DMS79 treated with DMSO at 0.1 percent for 48 hours (cell line): ENCODE measurements at places on chromosomes 1 and 21.

- DNase-seq, result no peak
These were observed 45.1 kb upstream of the COP1 start for GRCh38 chr1:176252191-176252590.

- DNase-seq, result no peak
These were observed 30.5 kb upstream of the MACF1 start for GRCh38 chr1:39173995-39174380.

- no peak for DNase-seq
These were observed 114.6 kb upstream of the ATP1B1 start for GRCh38 chr1:168991667-168992475.

GRCh38 chr1:63230722-63231121 lies 91.6 kb upstream of the FOXD3 start:
- no peak for DNase-seq

DNA sequence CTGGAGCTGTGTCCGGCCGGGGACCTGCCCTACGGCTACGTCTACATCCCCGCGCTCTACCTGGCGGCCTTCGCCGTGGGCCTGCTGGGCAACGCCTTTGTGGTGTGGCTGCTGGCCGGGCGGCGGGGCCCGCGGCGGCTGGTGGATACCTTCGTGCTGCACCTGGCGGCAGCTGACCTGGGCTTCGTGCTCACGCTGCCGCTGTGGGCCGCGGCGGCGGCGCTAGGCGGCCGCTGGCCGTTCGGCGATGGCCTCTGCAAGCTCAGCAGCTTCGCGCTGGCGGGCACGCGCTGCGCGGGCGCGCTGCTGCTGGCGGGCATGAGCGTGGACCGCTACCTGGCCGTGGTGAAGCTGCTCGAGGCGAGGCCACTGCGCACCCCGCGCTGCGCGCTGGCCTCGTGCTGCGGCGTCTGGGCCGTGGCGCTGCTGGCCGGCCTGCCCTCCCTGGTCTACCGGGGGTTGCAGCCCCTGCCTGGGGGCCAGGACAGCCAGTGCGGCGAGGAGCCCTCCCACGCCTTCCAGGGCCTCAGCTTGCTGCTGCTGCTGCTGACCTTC lies 412 bp downstream of the GPR25 start:
- no peak for DNase-seq

GRCh38 chr1:112558634-112559033 lies 49.9 kb downstream of the WNT2B start:
- no peak for DNase-seq

- DNase-seq, result no peak
These were observed 63.7 kb downstream of the SYT14 start for GRCh38 chr1:210001751-210002150.

- DNase-seq, result no peak
These were observed 51.2 kb downstream of the TPR start for GRCh38 chr1:186323865-186324264.

- DNase-seq, result peak; percentile 19
These were observed 142.3 kb downstream of the MIS18A start for GRCh38 chr21:32136546-32136945.

GRCh38 chr1:234694661-234695060 lies 84.7 kb upstream of the IRF2BP2 start:
- no peak for DNase-seq

GRCh38 chr1:201061886-201062285 lies 38.4 kb upstream of the KIF21B start:
- no peak for DNase-seq

DNA sequence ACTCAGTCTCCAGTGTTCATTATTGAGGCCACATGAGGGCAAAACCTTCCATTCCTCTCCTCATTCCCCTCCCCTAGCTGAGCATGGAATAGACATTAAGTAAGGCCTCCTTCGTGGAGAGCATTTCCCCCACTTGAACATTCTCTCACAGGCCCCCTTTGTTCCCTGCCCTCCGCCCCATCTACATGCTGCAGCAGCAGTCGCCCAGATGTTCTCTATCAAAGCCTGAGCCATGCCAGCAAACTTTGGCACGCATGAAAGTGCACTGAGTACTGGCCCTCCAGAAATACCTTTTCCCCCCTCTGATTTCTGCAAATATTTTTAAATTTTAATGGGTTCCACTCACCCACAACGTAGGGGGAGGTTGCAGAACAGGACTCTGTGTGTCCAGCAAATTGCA lies 20.9 kb upstream of the GORAB start:
- no peak for DNase-seq

- no peak for DNase-seq
These were observed 180.7 kb upstream of the SGIP1 start for GRCh38 chr1:66353257-66353656.

DNA sequence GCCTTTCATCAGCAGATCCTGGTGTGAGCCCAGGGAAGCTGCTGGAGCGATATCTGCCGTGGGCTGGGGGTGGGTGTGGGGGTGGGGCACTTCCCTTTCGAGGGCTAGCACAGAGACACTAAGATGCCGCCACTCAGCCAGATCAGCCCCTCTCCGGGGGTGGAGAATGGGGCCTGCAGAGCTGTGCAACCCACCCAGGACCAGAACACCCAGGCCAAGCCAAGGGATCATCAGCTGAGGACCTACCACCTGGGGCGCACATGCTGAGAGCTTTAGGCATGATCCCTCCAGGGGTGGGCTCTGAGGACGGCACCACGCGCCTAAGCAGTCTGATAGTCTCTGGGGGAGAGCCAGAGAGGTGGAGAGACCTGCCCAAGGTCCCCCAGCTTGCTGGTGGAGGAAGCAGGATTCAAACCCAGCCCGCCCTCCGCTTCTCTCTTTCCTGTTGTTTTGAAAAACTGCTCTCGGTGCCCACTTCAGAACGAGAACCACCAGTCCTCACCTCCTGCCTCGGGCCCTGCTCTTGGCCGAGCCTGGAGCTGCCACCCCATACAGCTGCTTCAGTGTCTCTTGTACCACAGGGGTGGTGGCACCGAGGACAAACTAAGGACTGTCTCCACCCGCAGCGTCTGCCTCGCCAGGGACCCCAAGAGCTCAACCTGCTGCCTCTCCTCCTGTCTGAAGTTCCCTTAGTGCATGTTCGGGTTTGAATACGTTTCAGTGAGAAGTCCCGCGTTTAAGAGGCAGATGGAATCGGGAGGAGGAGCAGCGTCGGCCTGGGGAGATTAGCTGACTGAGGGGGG lies 39.7 kb upstream of the RUNX3 start:
- DNase-seq, result no peak

DNA sequence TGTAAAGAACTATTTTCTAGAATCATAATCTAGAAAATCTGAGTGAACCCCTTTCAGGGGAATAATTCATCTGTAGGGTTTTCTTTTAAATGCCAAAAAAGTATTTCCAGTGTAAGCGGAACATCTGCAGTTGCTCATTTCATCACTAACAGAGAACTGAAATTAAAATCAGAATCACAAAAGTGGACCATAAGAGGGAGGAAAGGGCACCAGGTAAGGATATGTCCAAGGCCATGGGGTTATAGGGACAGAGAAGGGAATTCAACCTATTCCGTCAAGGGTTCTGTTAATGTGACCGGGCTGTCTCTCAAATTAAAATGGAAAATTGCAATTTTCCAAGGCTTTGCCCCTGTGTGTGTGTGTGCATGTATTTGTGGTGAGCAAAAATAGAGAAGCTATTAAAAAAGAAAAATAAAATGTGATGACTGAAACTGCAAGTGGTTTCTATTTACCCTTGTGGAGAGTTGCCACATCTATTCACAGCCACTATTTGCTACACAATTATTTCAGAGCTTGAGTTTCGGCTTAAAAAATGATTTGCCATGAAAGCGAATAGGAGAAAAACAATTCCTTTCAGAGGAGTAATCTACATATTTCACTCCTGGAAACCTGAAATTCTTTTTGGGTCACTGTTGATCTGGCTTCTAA lies 53.1 kb downstream of the APP start:
- no peak for DNase-seq

GRCh38 chr21:37006486-37007291 lies at the start of gene RIPPLY3:
TSS of gene RIPPLY3 (plus strand) at chr21:37006702. CDS start at chr21:37006773, 71 bp downstream.
- DNase-seq, result peak; percentile 12

GRCh38 chr1:85276978-85277639 lies 677 bp upstream of the BCL10 start:
- DNase-seq, result no peak

- no peak for DNase-seq
These were observed 81.7 kb upstream of the RALGPS2 start for GRCh38 chr1:178643349-178643748.

DNA sequence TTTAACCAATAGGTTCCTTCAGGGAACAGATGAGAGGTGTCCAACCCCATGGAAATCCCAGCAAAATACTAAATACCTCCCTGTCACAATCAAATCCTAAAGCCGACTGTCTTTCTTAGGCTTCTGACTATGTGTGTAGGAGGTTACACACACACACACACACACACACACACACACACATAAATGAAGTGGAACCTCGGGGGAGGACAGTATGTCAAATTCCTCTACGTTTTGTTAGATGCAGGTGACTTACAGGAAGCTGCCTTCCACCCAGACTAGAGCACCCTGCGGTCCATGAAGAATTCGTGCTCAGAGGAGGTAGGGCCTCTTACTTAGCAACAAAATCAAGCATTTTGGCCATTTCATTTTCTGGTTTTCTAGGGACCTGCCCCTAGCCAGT lies 16.4 kb downstream of the RSPH1 start:
- DNase-seq, result no peak

DNA sequence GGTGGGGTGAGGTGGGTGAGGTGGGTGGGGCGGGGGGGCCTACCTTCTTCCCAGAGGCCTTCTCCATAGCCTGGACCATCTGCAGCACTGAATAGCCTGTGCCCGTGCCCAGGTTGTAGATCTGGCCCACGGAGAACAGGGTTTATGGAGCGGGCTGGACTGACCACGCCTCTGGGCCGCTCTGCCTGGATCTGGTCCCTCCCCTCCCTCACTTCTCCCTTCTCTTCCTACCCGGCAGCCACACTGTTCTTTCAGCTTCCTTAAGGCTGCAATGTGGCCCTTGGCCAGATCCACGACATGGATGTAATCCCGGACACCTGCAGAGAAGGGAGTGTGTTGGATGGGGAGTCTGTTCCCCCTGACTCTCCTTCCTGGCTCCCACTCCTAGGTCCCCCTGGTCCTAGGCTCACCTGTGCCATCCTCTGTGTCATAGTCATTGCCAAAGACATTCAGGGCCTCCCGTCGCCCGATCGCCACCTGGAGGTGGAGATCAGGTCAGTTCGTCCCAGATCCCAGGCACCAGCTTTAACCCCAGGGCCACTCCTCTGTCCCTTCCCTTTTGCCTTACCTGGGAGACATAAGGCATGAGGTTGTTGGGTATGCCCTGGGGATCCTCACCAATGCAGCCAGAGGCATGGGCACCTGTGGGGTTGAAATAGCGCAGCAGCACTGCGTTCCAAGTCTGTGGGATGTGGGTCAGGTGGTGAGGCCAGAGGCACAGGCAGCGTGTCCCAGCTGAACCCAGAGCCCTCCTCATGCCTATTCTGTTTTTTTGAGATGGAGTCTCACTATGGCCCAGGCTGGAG lies 3.9 kb downstream of the GALE start:
- DNase-seq, result no peak

GRCh38 chr1:117754061-117754969 lies 148.5 kb downstream of the TENT5C start:
- peak; percentile 41 for DNase-seq

- DNase-seq, result no peak
These were observed 403.2 kb upstream of the B3GALT2 start for GRCh38 chr1:193589597-193590040.

DNA sequence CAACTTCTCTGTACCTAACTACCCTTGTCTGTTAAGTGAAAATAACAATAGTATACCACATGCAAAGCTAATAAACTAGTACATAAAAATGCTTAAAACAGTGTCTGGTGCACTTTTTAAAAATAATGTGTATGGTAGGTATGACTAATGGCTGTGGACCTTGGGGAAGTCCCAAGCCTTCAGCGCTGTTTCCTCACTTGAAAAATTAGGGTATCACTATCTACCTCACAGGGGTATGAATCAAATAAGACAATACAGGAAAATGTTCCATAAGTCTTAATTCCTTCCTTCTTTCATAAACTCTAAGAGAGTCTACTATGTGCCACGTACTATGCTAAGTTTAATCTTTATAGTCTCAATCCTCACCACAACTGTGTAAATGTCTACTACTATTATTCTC lies 32.0 kb downstream of the EGLN1 start:
- DNase-seq, result no peak

GRCh38 chr1:202264300-202264699 lies 70.7 kb downstream of the LGR6 start:
- no peak for DNase-seq

GRCh38 chr21:42989816-42990650 lies 15.7 kb downstream of the PKNOX1 start:
- no peak for DNase-seq

DNA sequence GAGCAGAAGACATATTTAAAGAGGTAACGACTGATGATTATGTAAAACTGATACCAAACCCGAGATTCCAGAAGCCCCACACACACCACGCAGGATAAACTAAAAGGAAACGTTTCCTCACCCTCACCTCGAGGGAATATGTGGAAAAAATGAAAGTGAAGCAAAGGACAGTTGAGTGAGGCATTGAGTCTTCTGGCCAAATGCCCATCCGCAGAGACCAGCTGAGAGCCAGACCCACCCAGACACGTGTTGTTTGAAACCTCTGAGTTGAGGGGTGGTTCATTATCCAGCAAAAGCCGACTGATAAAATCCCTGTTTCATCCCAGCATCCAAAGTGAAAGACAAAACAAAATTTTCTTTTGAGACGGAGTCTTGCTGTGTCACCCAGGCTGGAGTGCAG lies 29.6 kb upstream of the PCBP3 start:
- no peak for DNase-seq

DNA sequence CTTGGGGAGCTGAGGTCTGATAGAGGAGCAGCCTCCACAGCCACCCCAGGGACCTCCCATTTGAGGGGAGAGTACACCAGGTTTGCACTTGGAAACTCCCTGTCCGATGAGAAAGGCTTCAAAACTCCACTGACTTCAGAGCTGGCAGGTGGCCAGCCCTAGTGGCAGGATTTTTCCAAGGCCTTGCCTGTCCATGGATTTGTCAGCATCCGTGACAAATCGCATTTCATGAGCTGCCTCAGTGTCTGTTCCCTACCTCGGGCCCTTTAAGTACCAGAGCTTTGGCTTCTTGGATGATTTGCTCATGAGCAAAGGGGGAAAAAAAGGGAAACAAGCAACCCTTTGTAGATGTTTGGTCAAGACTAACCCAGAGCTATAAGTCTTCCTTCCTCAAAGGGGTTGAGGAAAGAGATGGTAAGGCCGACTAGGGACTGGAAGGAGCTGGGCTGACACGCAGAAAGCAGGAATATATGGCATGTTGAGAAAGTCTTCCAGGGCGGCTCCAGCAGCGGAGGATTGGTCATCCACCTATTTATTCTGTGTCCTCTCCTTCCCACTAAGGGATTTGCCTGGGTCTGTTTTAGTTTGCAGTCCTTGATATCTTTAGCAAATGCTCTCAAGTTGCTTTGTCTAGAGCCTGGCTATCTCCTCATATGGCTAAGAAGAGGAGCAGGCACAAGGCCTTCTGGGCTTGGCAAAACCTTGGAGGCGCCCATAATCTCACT lies 2.7 kb upstream of the HSPG2 start:
- DNase-seq, result no peak

DNA sequence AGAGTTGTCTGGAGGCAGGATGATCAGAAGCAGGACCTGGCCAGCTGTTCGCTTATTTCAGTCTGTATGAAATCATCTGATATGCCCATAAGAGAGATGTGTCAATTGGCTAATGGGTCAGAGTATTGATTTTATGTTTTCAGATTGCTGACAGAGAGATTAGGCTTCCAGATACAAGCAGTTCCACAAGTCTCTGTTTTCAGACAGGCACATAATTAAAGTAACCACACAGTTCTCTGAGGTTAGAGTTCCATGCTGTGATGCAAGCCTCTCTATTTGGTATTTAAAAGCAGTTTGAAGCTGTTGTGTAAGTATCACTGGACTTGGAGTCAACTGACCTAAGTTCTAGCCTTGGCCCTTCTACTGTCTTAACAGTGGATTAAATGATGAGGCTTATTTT lies 50.1 kb downstream of the ATF6 start:
- DNase-seq, result no peak

GRCh38 chr21:41571938-41572510 lies 64.1 kb upstream of the TMPRSS2 start:
- DNase-seq, result no peak
